CD4-positive, alpha-beta T cell treated with Interleukin-6 at 100 ng/mL for 8 hours (primary cell): ENCODE measurements at places on chromosomes 11 and 22.

- DNase-seq, result no peak
Measured at GRCh38 chr11:47979378-47980087, 826 bp upstream of the PTPRJ start.

- DNase-seq, result no peak
Measured at GRCh38 chr11:93573184-93573583, 30.0 kb upstream of the SMCO4 start.

- no peak for DNase-seq
Measured at GRCh38 chr22:37276776-37277175, 5.5 kb upstream of the CYTH4 start.

DNA sequence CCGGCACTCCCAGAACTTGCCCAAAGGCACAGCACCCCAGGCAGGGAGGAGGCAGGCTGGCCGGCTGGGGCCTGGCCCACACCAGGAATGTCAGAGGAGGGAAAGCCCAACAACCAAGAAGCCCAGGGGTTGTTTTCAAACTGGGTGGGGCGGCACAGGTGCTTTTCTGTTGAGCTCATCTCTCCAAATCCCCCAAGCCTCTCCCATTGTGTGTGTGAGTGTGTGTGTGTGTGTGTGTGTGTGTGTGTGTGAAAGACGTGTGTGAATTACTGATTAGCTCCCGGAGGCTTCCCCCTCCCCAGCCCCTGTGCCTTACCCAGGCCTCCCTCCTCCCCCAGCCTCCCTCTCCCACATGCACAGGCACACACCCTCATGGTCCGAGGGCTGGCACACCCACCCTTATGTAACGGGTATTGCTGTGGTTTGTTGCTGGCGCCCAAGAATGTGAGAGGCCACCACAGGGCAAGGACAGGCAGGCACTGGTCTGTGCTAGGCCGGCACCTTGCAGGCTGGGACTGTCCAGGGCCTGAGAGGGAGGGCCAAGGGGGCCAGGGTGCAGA lies 15.9 kb downstream of the TRIM29 start:
- DNase-seq, result no peak

DNA sequence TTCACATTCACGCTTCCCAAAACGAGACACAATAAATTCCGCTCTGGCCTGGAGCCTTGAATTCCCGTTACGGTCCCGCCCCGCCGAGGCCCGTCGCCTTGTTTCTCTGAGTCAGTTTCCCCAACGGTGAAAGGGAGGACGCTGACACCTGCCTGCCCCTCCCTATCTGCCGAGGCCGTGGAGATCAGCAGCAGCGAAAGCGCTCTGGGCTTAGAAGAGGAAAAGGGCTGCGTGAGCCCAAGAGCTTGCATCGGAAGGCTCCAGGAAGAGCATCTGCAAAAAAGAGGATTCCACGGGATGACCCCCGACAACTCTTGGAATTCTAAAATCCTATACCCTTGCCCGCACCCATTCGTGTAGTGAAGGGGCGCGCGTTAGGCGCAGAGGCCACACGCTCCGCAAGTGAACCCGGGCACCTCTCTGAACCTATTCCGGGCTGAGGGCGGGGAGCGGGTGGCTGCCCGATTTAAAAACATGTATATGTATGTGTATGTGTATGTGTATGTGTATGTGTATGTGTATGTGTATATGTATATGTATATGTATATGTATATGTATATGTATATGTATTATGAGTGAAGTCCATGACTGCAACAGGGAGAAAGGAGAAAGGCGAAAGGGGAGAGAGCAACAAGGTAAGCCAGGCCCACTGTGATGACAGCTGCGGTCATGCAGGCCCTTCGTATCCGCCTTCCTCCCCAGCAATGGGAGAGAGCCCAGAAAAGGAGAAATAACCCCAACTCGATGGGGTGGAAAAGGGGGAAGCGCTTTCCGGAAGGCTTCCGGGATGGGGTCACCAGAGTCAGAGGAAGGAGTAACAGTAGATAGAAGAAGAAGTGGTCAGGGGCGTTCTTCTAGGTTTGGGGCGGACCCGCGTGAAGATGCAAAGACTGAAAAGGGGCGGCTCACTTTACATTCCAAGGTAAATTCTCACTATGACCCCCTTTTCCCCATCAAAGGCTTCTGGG lies 948 bp upstream of the MRTFA start:
- DNase-seq, result peak; percentile 42

DNA sequence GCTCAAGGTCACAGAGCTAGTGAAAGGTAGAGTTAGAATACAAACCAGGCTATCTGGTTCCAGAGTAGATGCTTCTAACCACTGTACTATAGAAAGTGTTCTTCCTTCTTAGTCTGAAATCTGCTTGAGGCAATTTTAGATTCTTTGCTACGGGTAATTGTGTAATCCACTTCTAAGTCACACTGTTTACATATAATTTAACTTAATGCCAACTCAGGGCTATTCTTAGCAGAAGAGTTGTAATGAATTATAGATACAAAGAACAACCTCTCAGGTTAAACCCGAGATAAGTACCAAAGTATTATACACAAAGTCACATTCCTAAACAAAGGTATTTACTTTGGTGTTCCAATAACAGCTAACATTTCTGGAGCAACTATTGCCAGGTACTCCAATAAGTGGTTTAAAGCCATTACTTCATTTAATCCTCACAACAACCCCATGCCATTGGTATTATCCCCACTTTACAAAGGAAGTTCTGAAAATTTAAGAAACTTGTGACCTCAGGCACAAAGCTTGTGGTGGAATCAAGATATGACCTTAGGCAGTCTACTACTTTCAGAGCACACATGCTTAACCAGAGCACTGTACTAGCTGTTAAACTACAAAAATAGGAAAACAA lies 31.1 kb upstream of the DDI1 start:
- no peak for DNase-seq

DNA sequence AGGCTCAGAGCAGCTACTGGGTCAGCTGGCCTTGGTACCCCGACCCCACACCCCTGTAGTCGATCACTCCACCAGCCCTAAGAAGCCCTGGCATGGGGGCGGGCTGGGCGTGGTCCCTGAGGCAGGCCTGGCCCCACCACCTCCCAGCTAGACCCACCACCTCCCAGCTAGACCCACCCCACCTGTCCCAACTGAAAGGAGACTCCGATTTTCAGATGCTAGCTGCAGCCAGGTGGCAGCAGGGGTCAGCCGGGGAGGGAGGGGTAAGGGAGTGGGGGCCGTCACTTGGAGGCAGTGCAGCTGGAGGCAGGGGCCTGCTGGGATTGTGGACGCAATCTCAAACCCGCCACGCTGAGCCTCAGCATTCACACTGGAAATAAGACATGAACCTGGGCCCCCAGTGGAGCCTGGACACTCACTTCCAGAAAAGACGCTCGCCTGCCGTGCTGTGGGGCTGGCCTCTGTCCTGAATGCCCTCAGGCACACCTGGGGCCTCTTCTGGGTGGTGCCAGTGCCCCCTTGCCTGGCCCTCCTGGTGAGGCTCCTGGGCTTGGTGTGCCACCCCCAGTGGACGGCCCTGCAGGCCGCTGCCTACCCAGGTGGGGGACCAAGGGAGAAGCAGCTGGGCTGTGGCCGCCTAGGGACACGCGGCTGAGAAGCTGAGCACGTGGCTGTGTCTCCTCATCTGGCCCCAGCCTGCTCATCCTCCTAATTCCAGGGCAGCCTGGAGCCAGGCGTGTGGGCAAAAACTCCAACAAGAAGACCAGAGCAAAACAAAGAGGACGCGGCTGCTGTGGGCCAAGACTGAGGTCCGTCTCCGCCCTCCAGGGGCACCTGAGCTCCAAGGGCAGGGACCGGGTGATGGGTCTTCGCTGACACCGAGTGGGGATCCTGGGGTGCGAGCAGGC lies 26.7 kb downstream of the OSBPL5 start:
- DNase-seq, result no peak
